ENCODE measurements at places on chromosomes 1 and 21.

DNA sequence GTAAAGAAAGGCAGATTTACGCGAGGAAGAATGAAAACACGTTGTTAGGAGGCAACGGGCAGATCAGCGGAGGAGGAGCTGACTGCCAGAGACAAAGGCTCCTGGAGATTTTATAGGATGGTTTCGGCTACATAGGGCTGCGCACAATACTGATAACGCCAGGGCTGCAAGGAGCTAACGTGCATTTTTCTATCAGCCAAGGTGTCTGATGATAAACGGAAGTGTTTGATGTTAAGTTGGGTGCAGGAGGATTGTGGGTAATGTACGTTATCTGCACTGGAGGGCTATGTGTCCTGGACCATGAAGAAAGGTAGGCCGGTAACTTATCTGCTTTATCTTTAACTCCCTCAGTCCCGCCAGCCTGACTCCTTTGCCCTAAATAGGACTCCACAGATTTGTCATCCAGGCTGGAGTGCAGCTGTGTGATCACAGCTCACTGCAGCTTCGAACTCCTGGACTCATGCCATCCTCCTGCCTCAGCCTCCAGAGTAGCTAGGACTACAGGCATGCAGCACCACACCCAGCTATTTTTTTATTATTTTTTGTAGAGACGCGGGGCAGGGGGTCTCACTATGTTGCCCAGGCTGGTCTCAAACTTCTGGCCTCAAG lies 29.6 kb downstream of the SETD4 start:
- no peak overlapping the region for H3K4me3 ChIP-seq
- H3K27ac ChIP-seq = no peak overlapping the region
- peaks cover 3% of the 10 kb centered on the region for H3K36me3 ChIP-seq
- H3K4me1 ChIP-seq = peaks cover 6% of the 10 kb centered on the region
- no peak for DNase-seq
- H3K27me3 ChIP-seq = peaks cover 2% of the 10 kb centered on the region

GRCh38 chr1:26302733-26303405 lies 3.6 kb downstream of the UBXN11 start:
- peaks cover 39% of the 10 kb centered on the region for H3K4me1 ChIP-seq
- H3K36me3 ChIP-seq = peaks cover 2% of the 10 kb centered on the region
- DNase-seq = no peak
- H3K4me3 ChIP-seq = no peak overlapping the region
- H3K27ac ChIP-seq = no peak overlapping the region

DNA sequence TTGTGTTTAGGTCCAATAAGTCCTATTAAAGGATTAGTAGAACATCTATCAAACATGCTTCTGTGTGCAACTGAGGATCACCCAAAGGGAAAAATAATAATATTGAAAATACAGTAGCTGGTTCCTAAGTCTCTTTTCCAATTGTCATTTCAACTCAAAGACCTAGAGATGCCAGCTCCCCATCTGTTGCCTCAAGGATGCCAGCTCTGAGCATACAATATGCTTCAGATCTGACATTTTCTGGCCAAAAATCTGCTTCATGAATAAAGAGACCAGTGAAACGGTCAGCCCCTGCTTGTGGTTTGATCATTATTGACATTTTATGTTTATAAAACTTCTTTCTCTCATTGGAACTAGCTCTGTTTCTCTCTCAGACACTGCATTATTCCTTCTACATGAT lies 72.9 kb downstream of the CCDC185 start:
- DNase-seq = no peak
- H3K4me1 ChIP-seq = no peaks in the 10 kb centered on the region
- no peaks in the 10 kb centered on the region for H3K36me3 ChIP-seq
- H3K4me3 ChIP-seq = no peak overlapping the region

GRCh38 chr1:40981691-40982448 lies 2.4 kb downstream of the CTPS1 start:
- peaks cover 63% of the 10 kb centered on the region for H3K4me1 ChIP-seq
- no peak for DNase-seq
- no peaks in the 10 kb centered on the region for H3K27me3 ChIP-seq
